ENCODE measurements at places on chromosomes 2 and 18. TPM values are rescaled to one million over a fixed set of nuclear protein-coding genes. Genes with fewer than 3 reads are reported as not detected.

The ANKZF1 gene
- 20.0 TPM for polyA plus RNA-seq

The DNAJC5G gene
- not detected for polyA plus RNA-seq

The AQP12A gene
- polyA plus RNA-seq = not detected

The SLC35F6 gene
- 28.5 TPM for polyA plus RNA-seq

The UGT1A5 gene
- not detected for polyA plus RNA-seq

The IL1A gene
- 156 TPM for polyA plus RNA-seq

The WIPF1 gene
- 4.2 TPM for polyA plus RNA-seq

The LYPD1 gene
- not detected for polyA plus RNA-seq

The SLC5A7 gene
- polyA plus RNA-seq = not detected

DNA sequence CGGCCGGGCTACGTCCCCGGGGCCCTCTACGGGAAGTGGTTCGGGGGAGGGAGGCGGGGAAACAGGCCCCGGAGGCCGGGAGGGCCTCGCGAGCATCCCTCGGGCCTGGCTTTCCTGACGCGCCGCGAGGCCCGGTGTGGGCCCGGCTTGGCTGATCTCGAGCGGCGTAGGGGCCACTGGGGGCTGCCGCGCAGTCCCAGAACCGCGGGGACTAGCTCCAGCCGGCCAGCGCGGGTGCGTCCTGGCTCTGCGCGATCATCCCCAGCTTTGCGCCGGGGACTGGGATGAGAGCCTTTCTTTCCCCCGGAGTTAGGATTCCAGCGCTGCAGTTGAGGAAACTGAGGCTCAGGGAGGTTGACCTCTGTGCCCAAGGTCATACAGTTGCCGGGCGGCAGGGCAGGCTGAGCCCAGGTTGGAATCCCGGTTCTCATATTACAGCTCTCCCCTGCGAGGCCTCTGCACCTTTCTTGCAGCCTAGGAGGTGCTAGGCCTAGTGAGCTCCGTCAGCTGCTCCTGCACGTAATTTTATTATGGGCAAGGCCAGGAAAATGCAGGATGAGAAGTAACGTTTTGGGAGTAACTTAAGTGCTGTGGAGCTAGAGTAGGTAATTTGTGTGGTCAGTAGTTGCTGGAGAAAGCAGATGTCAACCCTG lies 501 bp downstream of the LPIN1 start:
- DNase-seq = peak; percentile 50

DNA sequence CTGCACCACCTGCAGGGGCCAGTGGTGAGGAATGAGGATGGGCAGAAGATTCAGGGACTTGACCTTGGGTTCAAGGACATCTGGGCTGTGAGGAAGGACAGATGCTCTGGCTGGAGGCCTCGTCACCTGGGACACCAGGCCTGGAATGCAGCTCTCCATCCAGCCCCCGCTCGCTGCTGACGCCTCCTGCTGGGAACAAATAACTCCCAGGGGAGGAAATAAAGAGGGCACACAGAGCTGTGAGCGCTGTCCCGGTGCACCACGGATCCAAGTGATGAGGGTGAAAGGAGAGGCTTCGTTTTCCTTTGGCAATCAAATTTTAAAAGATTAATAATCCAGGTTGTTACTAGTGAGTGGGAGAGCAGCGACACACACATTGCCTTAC lies 368.0 kb upstream of the MYT1L start:
- no peak for DNase-seq

DNA sequence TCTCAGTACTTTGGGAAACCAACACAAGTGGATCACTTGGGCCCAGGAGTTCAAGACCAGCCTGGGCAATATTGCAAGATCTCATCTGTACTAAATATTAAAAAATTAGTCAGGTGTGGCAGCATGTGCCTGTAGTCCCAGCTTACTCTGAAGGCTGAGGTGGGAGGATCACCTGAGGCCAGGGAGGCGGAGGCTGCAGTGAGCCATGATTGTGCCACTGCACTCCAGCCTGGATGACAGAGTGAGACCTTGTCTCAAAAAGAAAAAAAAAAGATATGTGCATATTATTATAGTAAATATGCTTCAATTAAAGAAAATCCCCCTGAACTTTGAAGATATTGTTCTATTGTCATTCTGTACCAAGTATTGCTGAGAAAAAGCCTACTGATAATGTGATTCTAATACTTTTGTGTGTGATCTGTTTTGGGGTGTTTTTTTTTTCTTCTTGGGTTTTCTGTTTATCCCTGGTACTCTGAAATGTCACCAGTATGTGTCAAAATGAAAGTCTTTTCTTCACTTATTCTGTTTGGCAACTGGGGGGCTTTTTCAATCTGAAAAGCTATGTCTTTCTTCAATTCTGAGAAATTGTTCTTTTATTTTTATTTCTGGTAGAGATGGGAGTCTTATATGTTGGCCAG lies 13.2 kb downstream of the NEURL3 start:
- no peak for DNase-seq

GRCh38 chr18:22983175-22983574 lies 50.0 kb downstream of the RBBP8 start:
- DNase-seq = no peak

- DNase-seq = no peak
Measured at GRCh38 chr2:2057125-2057721, 273.9 kb downstream of the MYT1L start.

GRCh38 chr2:205657579-205657978 lies 24.7 kb upstream of the NRP2 start:
- DNase-seq = no peak

GRCh38 chr2:208265371-208265800 lies 669 bp upstream of the PIKFYVE start:
- peak; percentile 65 for DNase-seq

- no peak for DNase-seq
Measured at GRCh38 chr2:120820263-120820952, 84.7 kb downstream of the GLI2 start.

GRCh38 chr2:46803911-46804670 lies 111.5 kb downstream of the MCFD2 start:
- DNase-seq = peak; percentile 91

- no peak for DNase-seq
Measured at GRCh38 chr2:15797231-15797938, 143.0 kb upstream of the MYCN start.

DNA sequence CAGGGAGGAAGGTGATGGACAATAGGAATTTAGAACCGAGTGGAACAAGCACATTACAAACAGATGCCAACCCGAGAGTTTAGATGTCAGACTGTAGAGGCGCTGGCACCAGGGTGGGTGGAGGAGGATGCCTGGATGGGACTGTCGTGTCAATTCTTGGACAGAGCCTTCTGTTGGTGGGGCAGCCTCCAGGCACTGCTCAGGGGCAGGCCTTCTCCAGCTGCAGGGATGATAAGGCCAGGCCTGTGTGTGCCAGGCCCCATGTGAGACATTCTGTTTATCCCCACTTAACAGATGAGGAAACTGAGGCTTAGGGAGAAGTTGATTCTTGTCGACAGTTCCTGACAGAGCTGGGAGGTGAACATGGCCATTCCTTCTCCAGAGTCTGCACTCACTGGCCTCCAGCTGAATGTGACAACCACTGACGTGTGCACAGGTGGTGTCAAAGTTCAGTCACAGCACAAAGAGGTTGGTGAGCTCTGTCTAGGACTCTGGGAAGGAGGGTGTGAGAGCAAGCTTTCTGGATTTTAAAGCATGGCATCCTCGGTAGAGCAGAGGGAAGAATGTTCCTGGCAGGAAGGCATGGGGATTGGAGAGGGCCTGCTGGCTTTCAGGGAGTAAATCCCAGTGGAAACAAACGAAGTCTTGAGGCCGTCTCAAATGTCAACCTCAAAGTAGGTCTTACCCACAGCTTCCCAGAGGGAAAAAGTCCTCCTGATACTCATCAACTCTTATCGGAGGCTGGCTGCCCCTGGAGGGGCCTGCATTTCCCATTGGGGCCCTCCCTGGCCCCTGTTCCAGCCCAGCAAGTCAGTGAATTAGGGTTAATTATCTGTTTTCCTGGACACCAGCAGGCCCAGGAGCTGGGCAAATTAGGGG lies 52.4 kb downstream of the GLI2 start:
- no peak for DNase-seq

DNA sequence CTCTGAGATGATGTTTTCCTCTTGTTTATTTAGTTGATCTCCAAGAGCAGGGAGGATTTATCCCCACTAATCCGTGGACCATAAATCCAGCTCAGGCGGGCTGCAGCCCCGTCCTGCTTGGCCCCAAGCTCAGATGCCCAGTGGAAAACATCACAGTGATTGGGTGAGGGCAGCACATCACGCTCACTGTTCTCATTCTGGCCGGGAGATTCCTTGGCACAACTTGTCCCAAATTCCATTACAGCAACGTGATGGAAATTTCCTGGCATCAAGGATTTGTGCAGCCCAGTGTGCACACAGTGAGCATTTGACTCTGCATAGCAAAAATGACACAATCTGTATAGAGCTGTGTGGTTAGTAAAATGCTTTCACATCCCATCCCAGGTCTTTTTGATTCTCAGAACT lies 96.8 kb downstream of the VAPA start:
- peak; percentile 50 for DNase-seq

GRCh38 chr18:8989855-8990254 lies 112.6 kb upstream of the NDUFV2 start:
- no peak for DNase-seq

DNA sequence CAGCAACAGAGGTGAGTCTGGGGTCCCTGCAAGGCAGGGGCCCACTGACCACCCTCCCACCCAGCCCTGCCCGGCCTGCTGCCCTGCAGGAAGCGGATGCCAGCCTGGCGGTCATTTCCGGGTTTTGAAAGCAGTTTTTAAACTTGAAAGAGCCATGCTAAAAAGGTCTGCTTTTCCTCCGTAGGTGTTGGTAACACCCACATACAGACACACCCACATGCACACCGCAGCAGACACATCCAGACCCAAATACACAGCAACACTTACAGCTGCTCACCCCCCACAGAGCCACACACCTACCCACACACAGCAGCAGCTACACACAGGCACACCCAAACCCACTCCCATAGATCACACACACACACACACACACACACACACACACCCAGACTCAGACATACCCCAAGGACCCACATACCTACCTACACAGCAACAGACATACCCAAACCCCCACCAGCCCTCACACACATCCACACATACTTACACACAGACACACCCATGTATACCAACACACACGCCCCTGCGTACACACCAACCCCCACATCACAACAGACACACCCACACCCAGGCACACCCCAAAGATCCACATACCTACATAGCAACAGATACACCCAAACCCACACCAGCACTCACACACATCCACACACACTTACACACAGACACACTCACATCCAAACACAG lies 7.6 kb downstream of the ZFP36L2 start:
- peak; percentile 75 for DNase-seq

DNA sequence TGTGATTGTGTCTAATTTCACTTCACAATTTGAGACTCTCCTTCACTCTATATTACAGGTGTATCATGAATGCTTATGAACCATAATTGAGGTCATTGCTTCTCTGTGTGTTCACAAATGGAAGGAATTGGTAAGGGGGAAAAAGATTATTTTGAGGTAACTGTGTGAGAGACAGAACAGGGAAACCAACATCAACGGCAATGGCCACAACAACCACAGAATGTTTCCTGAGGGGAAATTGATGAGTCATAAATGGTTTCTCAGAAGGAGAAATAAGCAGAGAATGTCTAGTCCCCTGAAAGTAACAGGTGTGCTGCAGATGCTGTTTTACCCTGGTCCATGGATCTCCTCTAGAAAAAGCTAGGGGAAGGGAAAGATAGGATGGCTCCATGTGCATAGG lies 361.2 kb upstream of the GALNT5 start:
- DNase-seq = peak; percentile 74

DNA sequence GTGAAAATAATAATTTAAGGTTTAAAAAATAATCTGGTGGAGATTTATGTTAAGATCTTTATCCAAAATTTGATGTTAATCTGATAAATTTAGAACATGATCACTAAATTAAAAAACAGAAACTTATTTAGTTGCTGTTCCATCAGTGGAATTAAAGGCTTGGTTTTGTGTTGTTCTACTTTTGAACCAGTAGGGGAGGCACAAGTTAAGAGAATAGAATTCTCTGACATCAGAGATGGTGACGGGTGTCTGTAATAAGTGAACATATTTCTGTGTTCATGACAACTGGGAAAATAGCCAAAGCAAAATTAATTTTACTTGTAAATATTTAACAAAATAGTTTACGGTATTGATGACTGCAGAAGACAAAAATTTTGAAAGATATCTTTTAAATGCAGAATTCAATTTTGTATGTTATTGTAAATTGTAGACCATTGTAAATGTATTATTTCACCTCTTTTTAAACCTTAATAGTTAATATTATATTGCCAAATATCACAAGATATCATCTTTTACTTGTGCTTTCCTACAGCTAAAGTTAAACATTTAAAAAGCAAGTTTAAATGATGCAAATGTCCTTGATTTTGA lies 106.0 kb downstream of the UBR3 start:
- DNase-seq = peak; percentile 28

- no peak for DNase-seq
Measured at GRCh38 chr18:54924948-54925347, 34.3 kb downstream of the CCDC68 start.

- DNase-seq = no peak
Measured at GRCh38 chr18:50610349-50610748, 50.5 kb downstream of the MAPK4 start.

DNA sequence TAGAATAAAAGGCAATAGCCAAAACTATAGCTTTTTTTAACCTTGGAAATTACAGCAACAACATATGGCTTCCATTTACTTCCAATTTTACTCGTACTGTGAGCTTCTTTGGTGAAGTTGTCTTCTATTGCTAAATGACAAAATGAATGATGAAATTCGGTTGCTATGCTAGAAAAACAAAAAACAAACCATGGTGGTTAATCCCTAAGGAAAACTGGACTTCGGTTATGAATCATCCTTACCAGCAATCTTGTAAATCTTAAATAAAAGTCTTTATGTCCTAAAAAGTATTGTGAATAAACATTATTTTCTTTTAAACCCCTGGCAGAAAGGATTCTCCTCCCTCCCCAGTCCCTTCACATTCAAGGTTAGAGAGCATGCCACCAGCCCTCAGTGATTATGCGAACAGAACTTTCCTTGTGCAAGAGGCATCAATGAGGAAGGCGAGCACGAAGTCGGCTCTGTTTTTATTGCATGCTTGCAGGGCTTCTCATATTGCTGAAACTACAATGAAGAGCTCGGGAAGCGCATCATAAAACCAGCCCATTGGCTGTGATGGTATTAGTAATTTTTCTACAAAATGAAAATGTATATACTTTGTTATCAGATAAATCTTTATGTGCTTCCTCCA lies 62.9 kb downstream of the ZNF521 start:
- no peak for DNase-seq

GRCh38 chr2:26169226-26169625 lies 3.7 kb upstream of the GAREM2 start:
- DNase-seq = no peak

GRCh38 chr18:22822024-22822423 lies 111.1 kb upstream of the RBBP8 start:
- peak; percentile 65 for DNase-seq

GRCh38 chr2:191901031-191901430 lies 54.1 kb upstream of the CAVIN2 start:
- no peak for DNase-seq

DNA sequence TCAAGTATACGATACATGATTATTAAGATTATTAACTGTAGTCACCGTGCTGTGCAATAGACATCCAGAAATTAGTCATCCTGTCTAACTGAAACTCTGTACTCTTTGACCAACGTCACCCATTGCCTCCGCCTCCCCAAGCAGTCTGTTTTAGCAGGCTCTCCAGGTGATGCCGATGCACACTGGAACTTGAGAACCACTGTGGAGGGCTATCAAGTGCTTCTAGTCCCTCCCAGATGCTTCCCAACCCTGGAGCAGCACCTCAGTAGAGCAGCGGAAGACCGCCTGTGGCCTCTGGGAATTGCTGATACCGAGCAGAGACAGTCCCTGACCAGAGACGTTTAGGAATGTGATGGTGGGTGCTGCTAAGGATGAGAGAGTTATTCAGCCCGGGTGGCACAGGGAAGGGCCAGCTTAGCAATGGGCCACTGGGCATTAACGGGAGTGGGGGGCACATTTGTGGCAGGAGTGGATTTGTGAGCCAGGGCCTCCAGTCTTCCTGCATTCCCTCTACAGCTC lies 50.7 kb downstream of the LIPG start:
- DNase-seq = no peak
